ENCODE measurements at places on chromosomes 16 and 17.

GRCh38 chr17:13374203-13375143, 227.3 kb downstream of the HS3ST3A1 start:
- no peak for DNase-seq

GRCh38 chr16:89233678-89234490, 16.4 kb downstream of the ZNF778 start:
- no peak for DNase-seq

DNA sequence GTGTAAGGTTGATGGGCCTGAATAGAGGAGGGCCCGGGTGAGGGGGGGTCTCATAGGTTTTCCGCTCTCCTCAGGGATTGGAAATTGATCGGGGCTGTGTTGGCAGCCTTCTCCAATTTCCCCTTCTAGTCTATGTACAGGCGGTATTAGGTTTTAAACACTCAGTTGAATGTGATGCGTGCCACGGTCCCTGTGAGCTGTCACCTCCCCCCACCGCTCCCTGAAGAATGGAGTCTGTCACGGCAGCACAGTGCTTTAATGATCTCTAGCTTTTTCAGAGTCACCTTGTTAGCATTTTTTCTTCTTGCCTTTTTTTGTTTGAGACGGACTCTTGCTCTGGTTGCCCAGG, 800 bp downstream of the COX4I1 start:
- DNase-seq, result no peak

- DNase-seq, result no peak
Measured at GRCh38 chr17:60079401-60080243, 901 bp upstream of the HEATR6 start.

- no peak for DNase-seq
Measured at GRCh38 chr17:19330271-19330670, 32.3 kb downstream of the B9D1 start.

DNA sequence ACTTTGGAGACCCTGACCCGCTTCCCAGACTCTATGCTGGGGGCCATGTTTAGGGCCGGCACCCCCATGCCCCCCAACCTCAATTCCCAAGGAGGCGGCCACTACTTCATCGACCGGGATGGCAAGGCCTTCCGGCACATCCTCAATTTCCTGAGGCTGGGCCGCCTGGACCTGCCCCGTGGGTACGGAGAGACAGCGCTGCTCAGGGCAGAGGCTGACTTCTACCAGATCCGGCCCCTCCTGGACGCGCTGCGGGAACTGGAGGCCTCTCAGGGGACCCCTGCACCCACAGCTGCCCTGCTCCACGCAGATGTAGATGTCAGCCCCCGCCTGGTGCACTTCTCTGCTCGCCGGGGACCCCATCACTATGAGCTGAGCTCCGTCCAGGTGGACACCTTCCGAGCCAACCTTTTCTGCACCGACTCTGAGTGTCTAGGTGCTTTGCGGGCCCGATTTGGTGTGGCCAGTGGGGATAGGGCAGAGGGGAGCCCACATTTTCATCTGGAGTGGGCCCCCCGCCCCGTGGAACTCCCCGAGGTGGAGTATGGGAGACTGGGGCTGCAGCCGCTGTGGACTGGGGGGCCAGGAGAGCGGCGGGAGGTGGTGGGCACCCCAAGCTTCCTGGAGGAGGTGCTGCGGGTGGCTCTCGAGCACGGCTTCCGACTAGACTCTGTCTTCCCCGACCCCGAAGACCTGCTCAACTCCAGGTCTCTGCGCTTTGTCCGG, 1.1 kb downstream of the KCTD11 start:
- no peak for DNase-seq

DNA sequence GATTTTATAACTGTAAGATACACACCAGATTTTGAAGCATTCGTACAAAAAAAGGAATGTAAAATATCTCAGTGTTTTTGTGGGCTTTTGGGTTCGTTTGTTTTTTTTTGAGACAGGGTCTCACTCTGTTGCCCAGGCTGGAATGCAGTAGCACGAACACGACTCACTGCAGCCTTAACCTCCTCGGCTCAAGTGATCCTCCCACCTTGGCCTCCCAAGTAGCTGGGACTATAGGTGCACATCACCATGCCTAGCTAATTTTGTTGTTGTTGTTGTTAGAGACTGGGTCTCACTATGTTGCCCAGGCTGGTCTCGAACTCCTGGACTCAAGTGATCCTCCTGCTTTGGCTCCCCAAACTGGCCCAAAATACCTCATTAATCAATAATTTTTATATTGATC, 15.9 kb downstream of the STAT5B start:
- no peak for DNase-seq

- DNase-seq, result no peak
Measured at GRCh38 chr17:77332034-77332971, 191.5 kb downstream of the SEC14L1 start.

DNA sequence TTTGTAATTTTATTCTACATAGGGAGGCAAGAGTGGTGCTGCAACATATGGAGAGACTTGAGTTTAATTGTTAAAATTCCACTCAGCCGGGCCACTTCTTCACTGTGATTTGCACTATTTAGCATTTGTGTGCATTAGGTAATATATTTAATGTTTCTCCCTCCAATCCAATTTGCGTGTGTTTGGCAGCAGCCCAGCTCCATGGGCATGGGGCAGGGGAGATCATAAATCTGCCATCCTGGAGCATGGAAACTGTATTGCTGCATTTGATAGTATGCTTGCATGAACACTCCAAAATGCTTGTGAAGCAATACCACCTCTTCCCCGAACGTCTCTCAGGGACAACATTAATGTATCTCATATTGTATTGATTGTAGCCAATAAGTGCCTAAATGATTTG, 339.1 kb upstream of the RBFOX1 start:
- peak; percentile 79 for DNase-seq

DNA sequence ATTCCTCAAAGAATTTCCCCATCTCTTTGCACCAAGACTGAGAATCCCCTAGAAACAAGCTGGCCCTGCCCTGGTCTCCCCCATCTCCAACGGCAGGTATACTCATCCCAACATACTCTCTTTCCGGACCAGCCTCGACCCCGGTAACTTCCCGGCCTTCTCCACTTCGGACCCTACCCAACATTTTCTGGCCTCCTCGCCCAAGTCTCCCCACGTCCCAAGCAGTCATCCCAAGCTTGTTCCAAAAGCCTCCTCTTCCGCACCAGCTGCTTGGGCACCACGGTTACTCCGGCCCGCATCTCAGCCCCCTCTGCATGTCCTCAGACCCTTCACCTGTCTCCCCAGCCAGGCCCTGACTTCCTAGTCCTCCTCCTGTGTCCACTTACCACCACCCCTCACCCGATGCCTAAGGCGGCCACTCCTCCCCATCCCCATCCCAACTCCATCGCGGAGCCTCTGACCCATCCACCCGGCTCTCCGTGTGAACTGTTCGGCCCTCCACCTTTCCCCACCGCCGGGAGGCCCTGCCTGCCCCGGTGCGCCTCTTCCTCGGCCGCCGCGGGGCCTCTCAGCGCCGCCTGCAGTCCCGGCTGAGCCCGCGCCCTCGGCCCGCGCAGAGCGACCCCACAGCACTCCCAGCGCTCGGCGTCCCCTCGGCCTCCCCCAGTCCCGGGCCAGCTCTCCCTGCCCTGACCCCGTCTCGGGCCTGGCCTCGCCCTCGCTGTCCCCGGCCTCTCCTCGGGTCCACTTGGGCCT, 994 bp downstream of the PITPNA start:
- no peak for DNase-seq

GRCh38 chr17:62921817-62922216, 44.2 kb upstream of the TANC2 start:
- no peak for DNase-seq

- DNase-seq, result no peak
Measured at GRCh38 chr17:67435122-67435521, 58.0 kb downstream of the PITPNC1 start.

- DNase-seq, result no peak
Measured at GRCh38 chr17:45190503-45191255, 29.0 kb downstream of the HEXIM2 start.

GRCh38 chr16:35182943-35183550, 1723.6 kb downstream of the TP53TG3F start:
- DNase-seq, result no peak
